ENCODE measurements at places on chromosomes 4 and X.

- no peak for DNase-seq
Measured at GRCh38 chr4:26891054-26891453, 30.4 kb downstream of the STIM2 start.

GRCh38 chr4:129131343-129131742, 35.4 kb downstream of the C4orf33 start:
- no peak for DNase-seq

DNA sequence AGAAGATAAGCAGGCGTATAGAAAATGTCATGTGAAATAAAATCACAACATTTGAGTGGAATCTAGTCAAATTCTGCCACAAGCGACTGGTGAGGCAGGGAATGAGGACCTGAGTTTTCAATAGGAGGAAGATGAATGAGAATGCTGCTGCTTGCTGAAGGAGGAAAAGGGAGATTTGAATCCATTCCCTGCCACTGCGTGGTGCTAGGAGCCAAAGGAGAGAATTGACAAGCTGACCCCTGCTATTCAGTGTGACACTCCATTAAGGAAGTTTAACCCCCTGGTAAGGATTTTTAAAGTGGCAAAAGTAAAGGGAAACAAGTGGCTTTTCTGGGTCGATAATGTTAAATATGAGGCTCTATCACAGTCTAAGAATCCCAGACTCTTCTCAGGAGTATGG, 314.0 kb downstream of the NAF1 start:
- DNase-seq: no peak

DNA sequence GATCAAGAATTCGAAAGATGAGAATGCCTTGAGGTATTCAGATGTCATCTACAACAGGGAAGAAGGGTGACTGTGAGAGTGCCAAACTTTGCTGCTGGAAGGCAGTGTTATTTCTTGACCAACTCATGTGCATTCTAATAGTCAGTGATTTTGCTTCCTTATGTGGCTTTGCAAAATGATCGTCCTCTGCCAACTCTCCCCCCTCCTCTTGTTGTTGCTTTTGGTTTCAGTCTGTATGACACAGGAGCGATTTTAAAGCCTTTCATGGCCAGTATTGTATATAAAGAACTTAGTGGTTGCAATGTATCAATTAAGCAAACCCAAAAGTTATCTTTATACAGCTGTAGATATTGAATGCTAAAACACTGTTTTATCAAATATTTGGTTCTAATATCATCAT, 379.1 kb downstream of the IL1RAPL1 start:
- DNase-seq: no peak

GRCh38 chr4:6225469-6225868, 25.1 kb upstream of the JAKMIP1 start:
- DNase-seq: peak; percentile 17

- no peak for DNase-seq
Measured at GRCh38 chr4:163269166-163269565, 63.2 kb downstream of the NPY1R start.

- no peak for DNase-seq
Measured at GRCh38 chr4:16442296-16442695, 216.0 kb upstream of the TAPT1 start.

DNA sequence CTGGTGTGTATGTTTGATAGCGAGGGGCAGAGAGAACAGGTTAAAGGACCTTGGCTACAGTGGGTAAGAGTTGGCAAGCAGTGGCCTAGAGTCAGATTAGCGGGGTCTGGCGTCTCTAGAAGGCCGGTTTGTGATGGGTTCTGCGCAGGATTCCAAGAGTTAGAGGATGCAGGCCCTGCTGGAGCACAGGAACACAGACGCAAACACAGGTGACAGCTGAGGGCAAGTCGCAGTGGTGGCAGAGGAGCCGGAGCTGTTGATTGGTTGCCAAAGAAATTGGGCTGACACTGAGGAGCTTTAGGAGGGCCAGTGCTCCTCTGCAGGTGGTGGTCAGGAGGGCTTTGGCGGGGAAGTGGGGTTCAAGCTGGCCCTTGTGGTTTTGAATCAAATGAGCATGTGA, 3.8 kb downstream of the TADA2B start:
- no peak for DNase-seq

DNA sequence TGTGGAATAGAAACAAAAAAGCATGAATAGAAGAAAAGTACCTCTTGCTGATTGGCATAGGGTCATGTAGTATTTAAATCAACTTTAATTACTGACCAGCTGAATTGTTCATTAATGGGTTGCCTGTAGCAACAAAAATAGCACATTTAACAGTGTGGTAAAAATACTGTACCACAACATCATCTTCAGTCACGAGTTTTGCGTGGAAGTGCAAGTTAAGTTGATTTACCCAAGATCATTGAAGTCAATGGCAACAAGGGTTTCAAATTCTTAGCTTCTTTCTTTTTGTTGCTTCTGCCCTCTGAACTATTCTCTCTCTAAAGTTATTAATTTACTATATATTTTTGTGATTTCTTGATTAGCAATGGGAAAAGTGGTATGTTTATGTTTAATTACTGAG, 526.6 kb downstream of the C4orf33 start:
- no peak for DNase-seq

DNA sequence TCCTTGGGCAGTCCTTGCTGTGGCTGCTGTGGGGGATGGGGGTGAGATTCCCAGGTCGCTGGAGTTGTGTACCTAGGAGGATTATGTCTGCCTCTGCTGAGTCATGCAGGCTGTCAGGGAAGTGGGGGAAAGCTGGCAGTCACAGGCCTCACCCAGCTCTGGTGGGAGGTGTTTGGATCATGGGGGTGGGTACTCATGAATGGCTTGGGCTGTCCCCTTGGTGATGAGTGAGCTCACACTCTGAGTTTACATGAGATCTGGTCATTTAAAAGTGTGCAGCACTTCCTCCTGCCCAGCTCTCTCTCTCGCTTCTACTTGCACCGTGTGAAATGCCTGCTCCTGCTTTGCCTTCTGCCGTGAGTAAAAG, 24.6 kb upstream of the PDLIM3 start:
- peak; percentile 52 for DNase-seq

GRCh38 chr4:8348071-8348470, 78.5 kb downstream of the HTRA3 start:
- DNase-seq: no peak

DNA sequence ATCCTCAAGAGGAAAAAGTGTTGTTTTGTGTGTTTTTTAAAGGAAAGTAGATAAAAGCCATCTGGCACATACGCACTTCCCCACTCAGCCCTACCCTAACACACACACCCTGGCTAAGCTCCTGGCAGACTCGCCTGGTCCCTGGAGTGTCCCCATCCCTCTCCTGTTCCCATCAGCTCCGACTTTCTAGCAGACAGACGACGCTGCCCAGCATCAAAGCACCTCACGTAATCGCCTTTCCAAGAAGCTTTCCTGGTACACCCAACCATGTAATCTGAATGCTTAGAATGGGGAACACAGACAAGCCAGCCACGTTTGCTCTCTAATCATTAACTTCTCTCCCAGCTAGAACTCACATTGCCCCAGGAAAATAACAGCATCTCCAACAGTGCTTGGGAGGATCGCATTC, 116.2 kb downstream of the AFAP1 start:
- no peak for DNase-seq

- DNase-seq: no peak
Measured at GRCh38 chr4:87499403-87500091, 29.6 kb downstream of the SPARCL1 start.

DNA sequence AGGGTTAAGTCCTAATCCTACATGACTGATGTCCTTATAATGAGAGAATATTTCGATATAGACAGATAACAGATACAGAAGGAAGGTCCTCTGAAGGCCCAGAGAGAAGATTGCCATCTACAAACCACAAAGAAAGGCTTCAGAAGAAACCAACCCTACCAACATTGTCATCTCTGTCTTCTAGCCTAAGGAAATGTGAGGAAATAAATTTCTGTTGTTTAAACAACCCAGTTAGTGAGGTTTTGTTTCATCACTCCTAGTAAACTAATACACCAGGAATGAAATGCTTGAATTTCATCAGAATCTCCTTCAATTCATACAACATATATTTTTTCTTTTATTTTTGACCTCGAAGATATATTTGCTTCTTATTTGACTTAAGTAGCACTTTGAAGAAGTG, 1527.8 kb downstream of the STIM2 start:
- DNase-seq: no peak

DNA sequence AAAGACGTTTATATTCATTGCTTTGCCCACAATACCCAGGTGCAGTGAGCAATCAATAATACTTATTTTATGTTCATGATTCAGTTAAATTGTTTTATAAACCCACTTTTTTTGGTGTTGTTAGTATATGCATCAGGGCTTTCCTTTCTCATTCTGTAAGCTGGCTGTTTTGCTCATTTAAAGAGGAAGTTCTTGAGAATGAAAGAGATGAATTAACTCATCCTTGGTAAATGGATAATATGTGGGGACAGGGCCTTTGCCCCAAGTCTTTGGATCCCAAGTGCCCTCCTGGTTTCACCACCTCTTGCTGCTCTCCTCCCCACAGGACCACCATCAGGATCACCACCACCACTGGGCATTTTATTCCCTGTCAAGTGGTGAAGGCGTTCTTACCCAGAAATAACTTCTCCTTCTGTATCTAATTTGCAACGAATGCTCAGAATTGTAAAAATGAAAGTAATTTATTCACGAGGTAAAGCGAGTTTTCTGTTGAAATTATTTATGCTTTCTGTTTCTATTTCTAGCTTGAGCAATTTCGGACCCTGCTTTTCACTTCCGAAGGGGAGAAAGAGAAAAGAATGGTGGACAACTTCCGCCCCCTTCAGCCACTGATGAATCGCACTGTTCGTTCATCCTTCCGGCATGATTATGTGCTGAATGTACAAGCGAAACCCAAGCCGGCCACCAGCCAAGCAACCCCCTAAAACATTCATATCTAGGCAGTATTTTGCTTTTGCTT, 8.2 kb upstream of the ZRSR2 start:
- no peak for DNase-seq

- no peak for DNase-seq
Measured at GRCh38 chr4:28834120-28834519, 1886.0 kb upstream of the PCDH7 start.

- DNase-seq: no peak
Measured at GRCh38 chr4:176043838-176044588, 21.6 kb upstream of the WDR17 start.

DNA sequence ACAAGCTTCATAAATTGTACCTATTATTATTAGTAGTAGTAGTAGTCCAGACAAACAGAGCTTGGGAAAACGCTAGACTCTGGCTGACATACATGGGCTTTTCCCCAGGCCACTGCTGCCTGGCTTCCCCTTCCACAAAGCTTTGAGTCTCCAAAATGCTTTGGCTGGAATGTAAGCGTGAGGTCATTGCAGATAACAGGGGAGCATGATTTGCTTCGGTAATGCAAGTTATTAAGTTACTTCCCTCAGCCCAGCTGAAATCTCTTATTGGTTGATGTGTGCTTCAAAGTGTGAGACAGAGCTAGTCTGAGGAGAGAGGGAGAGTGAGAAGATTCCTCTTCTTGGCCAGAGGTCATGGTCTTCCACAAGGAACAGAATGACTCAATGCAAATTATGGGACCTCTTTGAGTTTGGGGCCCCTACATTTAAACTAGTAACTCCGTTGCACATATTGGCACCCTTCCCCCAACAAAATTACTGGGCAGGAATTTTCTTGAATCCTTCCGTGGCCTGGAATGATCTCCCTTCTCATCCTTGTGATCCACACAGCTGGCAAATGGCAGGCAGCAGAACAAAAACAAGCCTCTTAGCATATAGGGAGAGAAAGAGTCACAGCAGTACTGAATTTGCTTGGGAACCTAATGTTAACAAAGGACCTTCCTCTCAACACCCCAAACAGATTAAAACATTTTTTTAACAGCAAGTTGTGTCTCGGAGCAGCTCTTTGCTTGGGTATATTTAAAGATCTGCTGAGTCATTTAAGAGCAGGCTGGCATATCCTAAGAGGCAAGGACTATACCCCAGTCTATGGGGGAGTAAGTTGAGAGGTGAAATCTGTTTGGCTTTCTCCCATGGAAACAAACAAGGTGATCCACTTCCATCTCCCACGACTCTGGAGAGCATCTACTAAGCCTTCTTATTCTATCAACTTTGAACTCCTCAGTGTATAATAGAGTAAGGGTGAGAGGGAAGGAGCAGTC, 19.9 kb downstream of the AR start:
- no peak for DNase-seq

DNA sequence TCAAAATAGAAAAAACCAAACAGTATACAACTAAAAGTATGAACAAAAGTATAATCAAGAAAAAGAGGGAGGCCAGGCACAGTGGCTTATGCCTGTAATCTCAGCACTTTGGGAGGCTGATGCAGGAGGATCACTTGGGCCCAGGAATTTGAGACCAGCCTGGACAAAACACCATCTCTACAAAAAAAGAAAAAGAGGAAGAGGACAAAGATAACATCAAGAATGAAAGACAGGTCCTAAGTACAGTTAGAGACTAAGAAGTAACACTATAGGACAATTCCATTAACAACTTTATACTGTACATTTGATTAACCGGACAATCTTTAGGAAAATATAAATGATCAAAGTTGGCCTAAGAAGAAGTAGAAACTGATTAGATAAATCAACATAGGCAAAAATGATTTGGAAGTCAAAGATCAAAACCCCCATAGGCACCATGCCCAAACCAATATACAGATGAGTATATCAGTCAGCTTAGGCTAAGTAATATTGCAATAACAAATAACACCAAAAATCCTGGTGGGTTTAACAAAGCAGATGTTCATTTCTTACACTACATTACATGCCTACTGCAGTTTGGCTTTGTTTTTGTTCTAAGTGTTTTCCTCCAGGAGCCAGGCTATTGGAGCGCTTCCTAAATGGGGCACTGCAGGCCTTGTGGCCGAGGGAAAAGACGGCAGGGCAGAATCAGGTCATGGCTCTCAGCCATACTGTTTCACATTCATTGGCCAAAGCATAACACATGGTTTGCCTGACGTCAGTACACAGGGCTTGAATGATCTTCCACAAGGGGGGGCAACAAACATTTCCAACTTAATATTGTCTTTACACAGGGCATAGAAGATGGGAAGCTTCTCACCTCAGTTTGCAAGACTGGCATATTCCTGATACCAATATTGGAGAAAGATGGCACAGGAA, 42.2 kb upstream of the HGFAC start:
- DNase-seq: no peak

DNA sequence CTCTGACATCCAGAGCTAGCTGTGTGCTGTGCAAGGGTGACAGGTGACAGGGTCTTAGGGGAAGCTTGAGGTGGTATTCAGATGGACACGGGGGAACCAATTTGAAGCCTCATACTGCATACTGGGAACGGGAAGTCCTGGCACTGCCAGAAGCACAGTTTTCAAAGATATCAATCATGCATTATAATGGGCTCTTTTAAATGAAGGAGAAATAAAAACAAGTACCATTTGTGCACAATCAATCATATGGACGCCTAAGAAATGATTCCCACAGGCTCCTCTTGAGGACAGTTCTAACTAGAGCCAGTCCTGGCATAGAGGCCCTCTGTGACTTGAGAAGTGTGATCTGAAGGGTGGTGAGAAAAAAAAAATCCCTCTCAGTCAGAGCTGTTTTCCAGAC, 50.9 kb downstream of the TSC22D3 start:
- no peak for DNase-seq

DNA sequence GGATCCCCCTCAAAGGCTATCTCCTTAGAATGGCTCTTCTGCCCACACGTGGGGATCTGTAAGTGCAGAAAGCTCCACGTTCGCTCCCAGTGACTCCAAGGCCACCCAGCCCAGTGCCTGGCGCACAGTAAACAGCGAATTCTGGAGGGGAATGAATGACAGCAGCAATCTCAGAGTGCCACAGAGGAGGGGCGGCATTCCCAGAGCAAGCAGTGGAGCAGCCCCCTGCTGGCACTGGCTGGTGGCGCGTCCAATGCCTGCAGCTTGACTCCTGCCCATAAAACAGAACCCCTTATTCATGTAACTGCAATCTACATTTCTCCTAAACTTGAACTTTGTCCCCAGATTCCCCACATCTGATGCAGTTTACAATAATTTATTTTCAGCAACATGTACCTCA, 6.9 kb upstream of the HELT start:
- DNase-seq: peak; percentile 71

Data from HAP-1 (cell line).